Caki2 (cell line): ENCODE measurements at places on chromosomes 5 and 9.

DNA sequence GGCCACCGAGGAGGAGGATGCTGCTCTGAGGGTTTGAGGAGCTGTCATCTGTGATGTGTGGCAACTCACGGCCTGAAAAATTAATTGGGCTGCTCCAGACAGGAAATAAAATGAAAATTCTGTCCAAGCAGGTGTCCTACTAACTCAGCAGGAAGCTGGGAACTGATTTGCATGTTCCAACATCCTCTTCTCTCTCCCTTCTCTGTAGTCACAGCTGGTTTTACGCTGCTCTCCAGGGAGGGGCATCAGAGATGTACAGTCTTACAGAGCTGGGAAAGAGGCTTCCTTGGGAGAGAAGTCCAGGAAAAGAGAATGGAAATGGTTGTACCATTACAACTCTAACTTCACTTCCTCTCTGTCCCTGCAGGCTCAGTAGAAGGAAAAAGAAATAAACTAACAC, 24.2 kb upstream of the SIL1 start:
- DNase-seq = no peak

GRCh38 chr5:178376921-178377582, 144.4 kb upstream of the PHYKPL start:
- no peak for DNase-seq

GRCh38 chr5:32102254-32102986, 71.7 kb downstream of the GOLPH3 start:
- DNase-seq = no peak

DNA sequence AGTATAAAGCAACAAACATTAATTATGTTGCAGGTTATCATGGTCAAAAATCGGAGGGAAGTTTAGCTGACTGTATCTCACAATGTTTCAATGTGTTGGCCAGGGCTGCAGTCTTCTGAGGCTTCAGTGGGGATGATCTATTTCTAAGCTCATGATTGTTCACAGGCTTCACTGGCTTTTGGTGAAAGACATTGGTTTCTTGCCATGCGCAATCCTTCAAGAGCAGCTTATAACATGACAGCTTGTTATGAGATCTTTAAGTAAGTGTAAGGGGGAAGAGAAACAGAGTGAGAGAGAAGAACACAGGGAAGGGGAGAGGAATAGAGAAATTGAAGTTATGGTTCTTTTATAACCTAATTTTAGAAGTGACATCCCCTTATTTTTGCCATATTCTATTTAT, 385.9 kb upstream of the CHD1 start:
- DNase-seq = no peak

DNA sequence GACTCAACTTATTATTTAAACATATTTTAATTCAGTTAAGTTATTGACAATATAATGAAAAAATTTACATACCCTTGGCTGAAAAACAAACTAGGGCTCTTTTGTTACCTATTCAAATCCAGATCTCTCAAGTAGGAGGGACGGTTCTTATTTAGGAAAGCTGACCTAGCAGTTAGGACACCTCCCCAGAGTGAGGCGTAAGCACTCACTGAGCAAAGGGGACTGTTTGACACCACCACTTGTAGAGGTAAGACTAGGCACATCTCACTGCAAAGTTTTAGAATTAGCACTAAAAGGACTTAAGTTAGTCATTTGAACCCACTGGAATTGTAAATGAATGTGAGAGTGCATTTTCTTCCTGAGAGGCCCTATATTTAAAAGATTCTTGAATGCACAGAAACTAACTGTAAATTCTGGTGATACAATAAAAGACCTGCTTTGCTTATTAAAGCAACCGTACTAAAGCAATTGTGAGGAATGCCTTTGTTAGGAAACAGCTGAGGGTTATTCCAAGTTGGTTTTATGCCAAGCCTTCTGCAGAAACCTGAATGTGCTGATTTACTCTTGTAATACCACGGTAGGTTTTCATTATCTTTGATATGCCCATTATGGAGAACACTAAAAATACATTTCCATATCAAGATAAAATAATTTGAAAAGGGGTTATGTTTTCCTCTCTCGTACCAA, 16.2 kb downstream of the HACD4 start:
- DNase-seq = no peak

GRCh38 chr9:20042128-20042711, 253.4 kb upstream of the SLC24A2 start:
- no peak for DNase-seq

DNA sequence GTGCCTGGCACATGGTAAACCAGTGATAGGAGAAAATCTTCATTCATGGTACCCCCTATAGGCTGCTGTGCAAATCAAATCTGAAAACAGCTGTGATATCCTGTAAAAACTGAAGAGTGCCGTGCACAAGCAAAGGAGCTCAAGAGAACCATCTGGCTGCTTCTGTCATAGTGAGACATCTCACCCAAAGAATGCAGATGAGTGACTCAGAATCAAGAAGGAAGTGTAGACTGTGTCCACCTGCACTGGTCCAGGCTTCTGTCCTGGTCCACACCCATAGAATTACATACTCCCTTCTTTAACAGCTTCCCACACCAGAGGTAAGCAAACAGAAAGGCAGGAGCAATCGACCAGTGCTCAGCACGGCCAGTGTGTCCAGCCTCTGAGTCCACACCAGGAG, 195.9 kb downstream of the ASTN2 start:
- no peak for DNase-seq

GRCh38 chr9:93963969-93964368, 8.8 kb upstream of the BARX1 start:
- no peak for DNase-seq

- DNase-seq = no peak
Observed at GRCh38 chr5:93219641-93220145, 361.3 kb downstream of the NR2F1-AS1 start.

DNA sequence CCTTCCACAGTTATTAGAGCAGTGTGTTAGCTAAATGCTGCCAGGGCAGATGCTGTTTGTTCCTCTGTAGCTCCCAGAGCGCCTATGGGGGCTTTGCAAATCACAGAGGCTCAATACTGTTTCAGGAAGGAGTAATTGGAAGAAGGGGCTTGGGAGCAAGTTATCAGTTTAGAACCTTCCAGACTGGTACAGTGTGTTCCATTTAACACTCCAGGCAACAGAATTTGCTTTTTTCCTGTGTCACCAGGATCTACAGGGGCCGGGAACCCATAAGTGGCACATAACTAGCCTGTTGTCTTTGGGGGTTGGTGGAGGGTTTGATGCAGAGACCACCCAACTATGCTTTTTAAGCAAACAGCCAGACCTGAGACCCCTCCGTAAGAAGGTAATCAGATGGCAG, 307.3 kb upstream of the KCNN2 start:
- no peak for DNase-seq

- DNase-seq = no peak
Observed at GRCh38 chr9:8391132-8391531, 591.6 kb upstream of the DMAC1 start.

DNA sequence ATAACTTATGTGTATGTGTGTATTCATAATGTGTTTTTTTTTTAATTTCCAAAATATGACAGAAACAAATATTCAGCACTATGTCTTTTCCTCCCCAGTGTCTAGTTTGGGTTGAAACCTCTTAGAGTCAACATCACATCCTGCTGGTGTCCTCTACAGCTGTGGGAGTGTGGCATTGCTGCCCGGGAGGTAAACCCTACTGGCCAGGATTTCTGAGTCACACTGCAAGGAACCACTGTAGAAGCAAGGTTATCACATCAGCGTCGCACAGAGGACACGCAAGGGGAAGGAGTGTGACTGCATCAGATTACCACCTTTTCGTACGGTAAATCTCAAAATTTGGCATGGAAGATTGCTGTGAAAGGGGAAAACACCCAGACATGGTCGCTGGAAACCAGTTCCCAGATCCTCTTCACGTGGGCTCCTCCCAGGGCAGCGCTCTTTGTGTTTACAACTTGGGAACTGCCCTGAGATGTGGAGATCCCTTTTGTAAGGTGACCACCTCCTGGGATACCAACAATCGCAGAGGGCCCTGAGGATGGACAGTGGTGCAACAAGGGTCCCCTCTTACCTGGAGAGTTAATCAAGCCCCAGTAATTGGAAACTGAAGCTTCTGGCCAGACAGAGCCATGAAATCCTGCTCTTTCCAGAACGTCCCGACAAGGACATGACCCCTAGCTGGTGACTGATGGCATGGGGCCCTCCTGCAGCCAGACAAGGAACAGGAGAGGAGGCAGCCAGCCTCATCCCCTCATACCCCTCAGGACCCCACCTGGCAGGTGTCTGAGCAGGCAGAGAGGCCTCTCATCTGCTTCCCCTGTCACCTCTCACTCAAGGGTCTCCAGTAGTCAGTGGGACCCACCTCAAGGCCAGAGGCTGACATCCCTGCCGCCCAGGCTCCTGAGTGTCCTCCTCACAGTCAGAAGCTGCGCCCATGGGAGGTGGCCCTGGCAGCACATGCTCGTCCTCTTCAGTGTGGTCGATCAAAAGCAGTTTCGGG, 194.7 kb downstream of the MED10 start:
- no peak for DNase-seq

DNA sequence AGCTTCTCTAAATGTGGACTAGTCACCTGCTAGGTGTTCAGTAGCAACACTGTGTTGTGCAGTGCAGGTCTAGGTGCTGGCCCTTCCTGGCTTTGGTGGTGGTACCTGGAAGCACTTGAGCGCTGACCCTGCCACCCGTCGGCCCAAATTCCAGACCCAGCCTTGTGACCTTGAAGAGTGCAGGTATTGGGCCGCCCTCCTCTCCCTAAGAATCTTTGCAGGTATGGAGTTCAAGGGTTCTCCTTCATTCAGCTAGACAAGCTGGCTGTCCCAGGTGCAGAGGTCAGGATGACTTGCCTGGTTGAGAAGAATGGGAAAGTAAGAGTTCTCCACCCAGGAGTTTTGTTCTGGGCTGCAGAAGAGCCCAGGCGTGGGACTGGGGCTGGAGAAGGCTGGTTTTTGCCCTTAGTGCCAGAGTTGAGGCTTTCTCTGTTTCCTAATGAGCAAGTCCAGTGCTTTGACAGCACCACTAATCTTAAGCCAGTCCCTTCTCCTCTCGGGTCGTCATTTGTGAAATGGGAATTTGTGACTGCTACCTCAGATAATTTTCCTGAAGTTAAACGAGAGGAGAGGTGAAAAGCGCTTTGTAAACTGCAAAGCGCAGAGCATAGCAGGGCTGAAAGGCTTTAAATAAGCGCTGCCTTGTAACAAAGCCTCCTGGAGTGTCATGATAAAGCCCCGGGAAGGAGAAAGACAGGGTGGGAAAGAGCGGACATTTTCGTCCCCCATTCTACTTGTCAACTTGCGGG, 4.0 kb downstream of the FOXE1 start:
- no peak for DNase-seq

GRCh38 chr5:61114441-61114840, 47.8 kb downstream of the SMIM15 start:
- DNase-seq = no peak

DNA sequence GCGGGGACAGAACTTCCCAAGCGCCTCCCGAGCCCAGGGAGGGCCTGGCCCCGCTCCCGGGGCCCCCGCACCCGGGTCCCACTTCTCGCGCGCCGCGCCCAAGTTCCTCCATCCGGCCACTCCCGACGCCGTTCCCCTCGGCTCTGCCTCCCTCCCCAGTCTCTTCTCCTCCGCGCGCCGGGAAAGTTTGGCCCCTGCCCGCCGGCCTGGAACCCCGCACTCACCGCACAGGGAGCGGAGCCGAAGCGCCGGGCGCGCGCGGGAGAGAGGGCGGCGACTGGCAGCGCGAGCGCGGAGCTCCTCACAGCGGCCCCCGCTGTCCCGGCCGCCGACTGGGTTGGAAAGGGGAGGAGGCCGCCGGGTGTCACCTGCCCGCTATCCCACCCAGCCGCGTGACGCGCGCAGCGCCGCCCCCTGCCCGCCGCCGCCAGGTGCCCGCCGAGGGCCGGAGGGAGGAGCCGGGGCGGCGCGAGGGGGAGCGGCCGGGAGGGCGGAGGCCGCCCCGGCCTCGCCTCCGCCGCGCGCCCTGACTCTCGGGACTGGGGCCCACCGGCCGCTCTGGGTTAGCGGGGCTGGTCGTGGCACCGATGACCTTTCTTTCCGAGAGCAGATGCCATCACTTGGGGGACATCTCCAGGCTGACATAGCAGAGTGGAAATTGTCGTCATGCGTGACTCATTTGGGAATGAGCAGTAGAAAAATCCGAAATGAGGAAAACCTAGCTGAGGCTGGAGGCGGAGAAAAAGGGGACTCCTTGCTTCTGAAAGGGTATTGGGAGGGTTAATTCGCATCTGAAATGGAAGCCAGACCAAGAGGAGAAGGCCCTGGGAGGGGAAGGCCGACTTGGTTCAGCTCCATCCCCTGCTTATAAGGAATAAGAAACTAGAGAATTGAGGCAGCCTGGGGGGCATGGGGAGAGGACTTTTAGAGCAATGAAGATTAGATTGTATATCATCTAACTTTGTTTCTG, at the start of gene ELOVL7:
ELOVL7 (minus strand) TSS at position 334 of the 970 bp plus-strand sequence. CDS start 56,872 bp downstream, outside the sequence.
- peak; percentile 87 for DNase-seq

DNA sequence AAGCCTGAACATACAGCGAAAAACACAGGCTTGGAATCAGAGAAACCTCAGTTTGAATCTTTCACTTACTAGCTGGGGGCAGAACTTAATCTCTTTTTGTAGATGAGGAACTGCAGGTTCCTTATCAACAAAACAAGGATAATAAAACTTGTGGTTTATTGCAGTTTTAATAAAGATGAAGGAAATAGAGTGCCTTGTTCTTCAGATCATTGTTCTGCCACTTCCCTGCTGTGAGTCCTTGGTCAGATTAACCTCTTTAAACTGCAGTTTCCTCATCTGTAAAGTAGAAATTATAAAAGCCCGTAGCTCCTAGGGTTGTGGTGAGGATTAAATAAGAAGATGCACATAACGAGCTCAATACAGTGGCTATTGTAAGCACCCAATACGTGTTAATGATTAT, 57.4 kb downstream of the FEM1C start:
- DNase-seq = no peak

- no peak for DNase-seq
Observed at GRCh38 chr9:105062222-105062855, 134.4 kb upstream of the ABCA1 start.

GRCh38 chr9:25205285-25205684, 473.0 kb downstream of the TUSC1 start:
- DNase-seq = no peak

DNA sequence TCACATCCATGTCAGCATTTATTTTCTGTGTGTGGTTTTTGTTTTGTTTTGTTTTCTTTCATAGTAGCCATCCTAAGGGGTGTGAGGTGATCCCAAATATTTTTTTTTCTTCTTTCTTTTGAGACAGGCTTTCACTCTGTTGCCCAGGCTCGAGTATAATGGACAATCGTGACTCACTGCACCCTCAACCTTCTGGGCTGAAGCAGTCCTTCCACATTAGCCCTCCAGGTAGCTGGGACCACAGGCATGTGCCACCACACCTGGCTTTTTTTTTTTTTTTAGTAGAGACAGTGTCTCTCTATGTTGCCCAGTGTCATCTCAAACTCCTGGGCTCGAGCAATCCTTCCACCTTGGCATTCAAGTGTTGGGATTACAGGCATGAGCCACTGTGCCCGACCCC, 59.1 kb downstream of the CDC42SE2 start:
- no peak for DNase-seq

DNA sequence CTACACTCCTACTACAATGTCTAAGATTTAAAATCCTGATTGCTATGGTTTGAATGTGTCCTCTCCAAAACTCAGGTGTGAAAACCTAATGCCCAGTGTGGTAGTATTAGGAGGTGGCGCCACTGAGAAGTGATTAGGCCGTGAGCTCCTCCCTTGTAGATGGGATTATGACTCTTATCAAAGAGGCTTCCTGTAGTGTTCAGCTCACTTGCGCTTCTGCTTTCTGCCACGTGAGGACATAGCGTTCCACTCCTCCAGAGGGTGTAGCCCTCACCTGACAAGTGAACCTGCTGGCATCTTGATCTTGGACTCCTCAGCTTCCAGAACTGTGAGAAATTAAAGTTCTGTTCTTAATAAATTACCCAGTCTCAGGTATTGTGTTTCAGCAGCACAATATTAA, 33.0 kb upstream of the WHRN start:
- DNase-seq = peak; percentile 30

GRCh38 chr5:45737153-45737552, 41.0 kb upstream of the HCN1 start:
- DNase-seq = peak; percentile 4
